CD4-positive, alpha-beta T cell (primary cell): ENCODE measurements at places on chromosomes 2 and 18.

DNA sequence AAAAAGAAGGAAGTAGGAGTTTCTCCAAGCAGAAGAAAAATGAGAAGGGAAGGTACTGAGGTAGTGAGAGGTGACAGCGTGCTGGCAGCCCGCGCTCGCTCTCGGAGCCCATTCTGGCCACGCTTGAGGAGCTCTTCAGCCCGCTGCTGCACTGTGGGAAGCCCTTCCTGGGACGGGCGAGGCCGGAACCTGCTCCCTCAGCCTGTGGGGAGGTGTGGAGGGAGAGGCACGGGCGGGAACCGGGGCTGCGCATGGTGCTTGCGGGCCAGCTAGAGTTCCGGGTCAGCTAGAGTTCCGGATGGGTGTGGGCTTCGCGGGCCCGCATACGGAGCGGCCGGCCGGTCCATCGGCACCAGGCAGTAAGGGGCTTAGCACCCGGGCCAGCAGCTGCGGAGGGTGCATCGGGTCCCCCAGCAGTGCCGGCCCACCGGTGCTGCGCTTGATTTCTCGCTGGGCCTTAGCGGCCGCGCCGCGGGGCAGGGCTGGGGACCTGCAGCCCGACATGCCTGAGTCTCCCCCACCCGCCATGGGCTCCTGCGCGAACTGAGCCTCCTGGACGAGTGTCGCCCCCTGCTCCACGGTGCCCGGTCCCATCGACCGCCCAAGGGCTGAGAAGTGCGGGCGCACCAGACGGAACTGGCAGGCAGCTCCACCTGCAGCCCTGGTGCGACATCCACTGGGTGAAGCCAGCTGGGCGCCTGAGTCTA lies 11.1 kb upstream of the CYS1 start:
- no peak for DNase-seq

DNA sequence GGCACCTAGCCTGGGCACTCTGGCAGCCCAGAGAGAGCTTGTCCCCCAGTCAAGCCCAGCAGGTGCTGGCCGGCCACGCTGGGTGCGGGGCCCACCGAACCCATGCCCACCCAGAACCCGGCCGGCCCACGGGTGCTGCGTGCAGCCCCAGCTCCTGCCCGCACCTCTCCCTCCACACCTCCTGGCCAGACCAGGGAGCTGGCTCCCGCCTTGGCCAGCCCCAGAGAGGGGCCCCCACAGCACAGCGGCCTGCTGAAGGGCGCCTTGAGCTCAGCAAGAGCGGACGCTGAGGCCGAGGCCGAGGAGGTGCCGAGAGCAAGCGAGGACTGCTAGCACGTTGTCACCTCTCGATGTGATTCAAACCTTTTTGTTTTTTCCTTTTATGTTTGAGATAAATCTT lies 407.0 kb upstream of the KCNJ3 start:
- DNase-seq, result no peak

DNA sequence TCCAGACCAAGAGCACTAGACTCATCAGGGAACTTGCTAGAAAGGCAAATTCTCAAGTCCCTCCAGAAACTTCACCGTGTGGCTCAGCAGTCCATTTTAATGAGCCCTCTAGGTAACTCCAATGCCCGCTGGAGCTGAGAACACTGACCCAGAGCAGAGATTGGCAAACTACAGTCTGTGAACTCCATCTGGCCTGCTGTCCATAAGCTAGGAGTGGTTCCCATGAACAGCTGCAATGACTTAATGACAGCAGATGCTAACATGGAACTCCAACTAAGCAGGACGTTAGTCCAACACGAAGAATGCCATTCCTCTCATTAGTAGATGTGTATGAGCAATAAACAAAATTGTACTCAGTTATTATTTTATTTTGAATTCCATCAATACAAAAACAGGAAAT lies 371.9 kb downstream of the STK39 start:
- no peak for DNase-seq

DNA sequence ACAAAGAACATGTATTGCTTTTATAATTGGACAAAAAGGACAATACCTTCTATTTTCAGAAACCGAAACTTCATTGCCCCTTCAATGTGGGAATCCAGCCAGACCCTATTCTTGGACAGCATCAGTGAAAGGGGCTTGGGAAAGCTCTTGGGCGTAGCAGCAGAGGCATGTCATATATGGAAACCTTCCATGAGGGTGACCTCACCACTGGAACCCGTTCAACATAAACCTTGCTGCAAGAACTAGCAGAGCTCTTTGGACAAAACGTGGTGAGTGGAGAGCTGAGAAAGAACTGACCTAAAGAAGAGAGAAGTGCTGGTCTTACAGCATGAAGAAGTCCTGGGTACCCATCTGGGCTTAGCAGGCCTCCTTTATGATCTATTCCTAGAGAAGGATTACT lies 22.7 kb upstream of the ACTG2 start:
- no peak for DNase-seq

DNA sequence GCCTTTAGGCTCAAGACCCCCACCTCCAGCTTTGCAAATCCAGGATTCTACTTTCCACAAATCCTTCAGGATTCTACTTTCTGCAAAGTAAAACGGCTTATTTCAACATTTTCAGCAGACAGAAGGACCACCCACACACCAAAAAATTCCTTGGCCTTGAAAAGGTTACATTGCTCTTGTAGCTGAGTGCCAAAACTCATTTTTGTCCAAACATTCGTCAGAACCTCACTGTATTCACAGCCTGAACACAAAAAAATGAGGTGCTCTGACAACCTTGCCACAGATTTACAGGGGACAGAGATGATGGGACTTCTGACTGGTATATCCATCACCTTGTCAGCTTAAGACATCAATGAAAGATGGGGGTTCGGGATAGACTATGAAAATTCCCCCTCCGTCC lies 63.0 kb upstream of the COX7A2L start:
- no peak for DNase-seq

- no peak for DNase-seq
Measured at GRCh38 chr2:47403609-47404193, 745 bp downstream of the MSH2 start.

DNA sequence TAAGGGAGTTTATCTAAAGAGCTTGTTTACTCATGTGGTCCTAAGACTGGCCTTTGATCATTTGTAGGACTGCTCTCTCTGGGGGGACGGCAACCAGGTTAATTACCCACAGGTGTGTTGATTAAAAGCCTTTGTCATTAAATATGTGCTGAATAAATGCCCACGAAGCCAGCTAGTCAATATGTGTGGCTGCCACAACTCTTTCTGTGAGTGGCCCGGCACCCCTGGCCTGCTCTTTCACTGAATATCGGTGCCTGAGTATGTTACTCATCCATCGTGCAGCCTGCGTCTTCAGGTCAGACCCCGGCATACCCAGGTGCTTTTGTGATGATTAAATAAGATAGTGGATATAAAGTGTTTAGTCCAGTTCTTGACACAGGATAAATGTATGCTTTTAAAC lies 24.3 kb upstream of the FSHR start:
- no peak for DNase-seq

DNA sequence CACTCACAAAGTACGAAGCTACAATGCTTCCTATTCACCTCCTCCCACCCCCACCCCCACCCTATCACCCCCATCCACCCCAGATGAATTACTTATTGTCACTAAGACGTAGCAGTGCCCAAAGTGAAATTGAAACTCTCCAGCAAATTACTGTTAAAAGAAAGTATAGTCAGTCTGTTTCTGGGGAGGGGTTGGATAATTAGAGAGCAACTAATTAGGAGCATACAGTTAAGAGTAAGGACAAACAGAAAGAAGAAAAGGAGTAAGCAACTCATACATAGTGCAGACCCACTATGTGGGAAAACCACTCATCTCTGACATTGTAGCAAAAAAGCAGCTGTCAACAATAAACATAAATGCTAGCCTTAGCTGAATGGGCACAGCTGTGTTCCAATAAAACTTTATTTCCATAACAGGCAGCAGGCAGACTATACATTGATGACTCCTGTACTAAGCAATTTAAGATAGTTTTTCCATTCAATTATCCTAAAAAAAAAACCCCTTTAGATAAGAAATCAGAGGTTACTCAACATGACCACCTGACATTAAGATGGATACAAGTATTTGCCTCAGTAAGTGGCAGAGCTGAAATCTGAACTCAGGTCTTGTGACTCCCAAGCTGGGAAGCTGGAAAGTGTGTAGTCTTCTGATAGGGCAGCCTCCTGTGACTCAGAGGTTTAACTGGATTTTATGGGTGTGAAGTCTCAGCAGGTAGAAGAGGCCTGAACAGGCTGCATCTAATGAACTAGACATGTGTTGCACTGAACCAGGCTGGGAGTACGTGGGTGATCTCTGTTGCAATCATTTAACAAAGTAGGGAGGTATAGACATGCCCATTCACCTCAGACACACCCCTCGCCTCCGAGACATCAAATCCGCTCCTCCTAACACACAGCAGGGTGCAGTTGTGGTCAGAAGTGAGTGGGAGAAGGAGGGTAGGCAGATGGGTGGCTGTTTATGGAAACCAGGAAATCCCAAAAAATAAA lies 171.8 kb upstream of the KLF7 start:
- DNase-seq, result no peak

- DNase-seq, result no peak
Measured at GRCh38 chr2:55947752-55948151, 24.2 kb upstream of the EFEMP1 start.
